ENCODE measurements at places on chromosomes 6 and 20.

- DNase-seq = no peak
These were observed 340.3 kb downstream of the QKI start for GRCh38 chr6:163754866-163755265.

DNA sequence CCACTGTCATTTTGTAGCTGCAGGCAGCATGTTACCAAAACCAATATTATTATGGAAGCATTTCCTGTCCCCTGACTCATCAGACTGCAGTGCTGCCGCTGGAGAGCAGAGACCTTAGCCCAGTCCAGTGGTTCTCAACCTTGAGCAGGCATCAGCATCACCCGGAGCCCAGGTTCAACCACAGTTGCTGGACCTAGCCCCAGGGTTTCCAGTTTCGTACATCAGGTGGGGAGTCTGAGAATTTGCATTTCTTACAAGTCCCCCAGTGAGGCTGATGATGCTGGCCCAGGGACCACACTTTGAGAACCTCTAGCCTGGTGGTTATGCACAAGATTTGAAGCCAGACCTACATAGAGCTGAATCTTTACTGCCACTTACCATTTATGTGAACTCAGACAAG, 47.3 kb downstream of the LY86 start:
- no peak for DNase-seq

DNA sequence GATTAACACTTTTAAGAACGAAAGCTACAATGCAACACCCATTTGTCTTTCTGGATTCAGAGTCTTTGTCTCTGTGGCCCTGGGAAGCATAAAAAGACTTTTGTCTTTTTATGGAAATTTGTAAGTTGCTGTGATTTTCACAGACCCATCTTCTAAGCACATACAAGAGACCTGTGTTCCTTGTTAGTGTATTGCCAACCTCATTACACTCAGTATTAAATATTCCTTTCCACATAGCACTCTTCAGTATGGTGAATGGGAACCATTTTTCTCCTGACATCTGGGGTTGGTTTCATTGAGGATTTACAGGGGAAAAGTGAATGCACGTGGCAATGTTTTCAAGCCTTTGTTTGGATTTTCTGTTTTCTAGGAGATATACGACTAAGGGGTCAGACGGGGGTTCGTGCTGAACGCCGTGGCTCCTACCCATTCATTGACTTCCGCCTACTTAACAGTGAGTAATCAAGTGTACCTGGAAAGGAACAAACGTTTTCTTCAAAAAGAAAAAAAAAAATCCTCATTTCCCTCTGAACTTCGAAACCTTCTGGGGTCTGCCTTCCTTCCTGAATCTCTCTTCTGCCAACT, 141.7 kb downstream of the MTFR2 start:
- no peak for DNase-seq

DNA sequence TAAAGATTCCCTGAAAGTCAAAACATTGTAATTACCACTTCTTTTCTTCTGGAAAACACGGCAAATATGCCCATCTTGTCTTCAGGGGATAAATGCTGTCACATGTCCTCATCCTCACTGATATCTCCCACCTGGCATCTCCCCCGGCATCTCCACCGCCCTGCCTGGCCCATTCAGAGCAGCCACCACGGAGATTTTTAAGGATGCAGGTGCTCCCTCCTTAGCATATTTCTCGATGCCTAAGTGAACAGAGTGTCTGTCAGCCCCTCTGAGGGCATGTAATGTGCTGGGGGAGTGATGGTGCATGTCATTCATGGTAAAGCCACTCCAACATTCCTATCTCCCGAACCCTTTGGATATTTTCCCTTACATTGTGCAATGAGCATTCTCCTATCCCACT, 215.5 kb downstream of the PREX1 start:
- DNase-seq = no peak

- no peak for DNase-seq
These were observed 7.8 kb downstream of the TSPYL4 start for GRCh38 chr6:116246089-116246488.

- no peak for DNase-seq
These were observed 1.3 kb downstream of the GCLC start for GRCh38 chr6:53543359-53544216.

DNA sequence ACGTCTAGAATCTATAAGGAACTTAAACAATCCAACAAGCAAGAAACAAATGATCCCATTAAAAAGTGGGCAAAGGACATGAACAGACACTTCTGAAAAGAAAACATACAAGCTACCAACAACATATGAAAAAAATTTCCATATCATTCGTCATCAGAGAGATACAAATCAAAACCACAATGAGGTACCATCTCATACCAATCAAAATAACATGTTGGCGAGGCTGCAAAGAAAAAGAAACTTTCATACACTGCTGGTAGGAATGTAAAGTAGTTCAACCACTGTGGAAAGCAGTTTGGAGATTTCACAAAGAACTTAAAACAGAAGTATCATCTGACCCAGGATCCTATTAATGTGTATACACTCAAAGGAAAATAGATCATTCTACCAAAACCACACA, 243.9 kb upstream of the RUNX2 start:
- DNase-seq = no peak

- no peak for DNase-seq
These were observed 39.6 kb downstream of the OR2B2 start for GRCh38 chr6:27872642-27873020.

- no peak for DNase-seq
These were observed 262.4 kb downstream of the PLCB1 start for GRCh38 chr20:8394308-8394945.
